NCI-H226 (cell line): ENCODE measurements at places on chromosomes 13 and 19.
A peak's percentile ranks its signal among the peaks of the same experiment; 100 is the strongest.

- DNase-seq, result no peak
Measured at GRCh38 chr19:41295499-41295898, 14.5 kb upstream of the CCDC97 start.

DNA sequence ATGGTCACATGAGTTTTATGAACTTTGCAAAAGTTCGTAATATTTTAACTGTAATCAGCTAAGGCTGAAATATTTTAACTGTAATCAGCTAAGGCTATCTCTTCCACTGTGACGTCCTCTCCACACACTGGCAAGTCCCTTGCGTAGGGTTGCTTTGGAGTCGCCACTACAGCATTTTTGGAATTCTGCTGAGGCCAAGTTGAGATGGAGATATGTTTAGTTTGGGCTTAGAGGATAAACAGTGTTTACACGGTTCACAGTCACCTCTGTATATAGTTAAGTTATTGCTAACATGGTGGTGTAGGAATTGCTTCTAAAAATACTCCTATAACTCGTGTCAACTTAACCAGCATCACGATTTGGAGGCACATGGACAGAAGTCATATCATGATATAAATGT lies 143.6 kb upstream of the SERP2 start:
- DNase-seq, result no peak

DNA sequence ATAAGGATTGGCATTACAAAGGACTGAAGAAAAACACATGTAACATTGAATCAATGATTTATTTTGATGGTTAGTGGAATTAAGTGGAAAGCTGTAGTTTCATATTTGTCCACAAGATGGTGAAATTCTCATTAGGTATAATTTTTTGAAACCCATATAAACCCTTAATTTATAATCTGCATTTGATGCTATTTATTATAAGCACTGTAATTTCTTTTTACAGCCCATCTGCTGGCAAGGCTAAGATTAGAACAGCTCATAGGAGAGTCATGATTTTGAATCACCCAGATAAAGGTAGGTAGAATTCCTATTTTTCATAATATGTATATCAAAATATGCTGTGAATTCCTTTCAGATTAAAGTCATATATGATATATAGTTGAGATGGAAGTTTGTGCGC lies 62.2 kb downstream of the DNAJC15 start:
- DNase-seq, result no peak

DNA sequence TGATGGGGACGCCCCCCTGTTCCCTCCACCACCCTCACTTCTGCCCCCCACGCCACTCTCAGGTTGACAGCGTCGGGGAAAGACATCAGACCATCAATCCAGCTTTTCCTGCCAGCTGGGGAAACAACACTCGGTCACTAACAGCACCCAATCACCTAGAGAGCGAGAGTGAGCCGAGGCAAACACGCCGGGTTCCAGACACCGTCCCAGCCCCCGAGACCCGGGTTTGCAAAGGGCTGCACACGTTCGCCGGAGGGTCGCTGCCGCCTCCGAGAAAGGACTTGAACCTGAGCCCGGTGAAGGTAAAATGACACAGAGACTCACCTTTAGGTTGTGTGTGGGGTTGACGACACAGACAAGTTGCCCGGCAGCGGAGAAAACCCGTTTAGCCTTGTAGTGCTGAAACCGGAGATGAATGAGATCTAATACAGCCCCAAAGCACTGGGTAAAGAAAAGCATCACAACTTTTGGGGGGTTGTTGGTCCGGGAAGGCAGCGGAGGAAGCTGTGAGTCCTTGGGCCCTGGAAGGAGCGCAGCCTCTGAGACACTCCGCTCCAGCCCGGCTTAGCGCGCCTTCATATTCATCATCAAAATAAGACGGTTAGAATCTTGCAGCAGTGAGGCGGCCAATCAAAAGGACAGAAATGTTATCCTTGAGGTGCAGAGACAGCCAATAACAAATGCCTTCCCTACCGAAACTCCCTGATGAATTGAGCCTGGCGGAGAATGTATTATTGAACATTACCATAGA lies at the start of gene SIAH3:
Gene SIAH3, minus strand, starts transcription at position 583 of the 751 bp plus-strand sequence. Its CDS starts 124 bp downstream, at position 459.
- DNase-seq, result no peak

- peak; percentile 56 for DNase-seq
Measured at GRCh38 chr13:42832341-42833096, 51.1 kb downstream of the FAM216B start.

GRCh38 chr13:41075034-41075433 lies 13.7 kb downstream of the WBP4 start:
- DNase-seq, result no peak

GRCh38 chr19:10517361-10517759 lies at the start of gene S1PR5:
TSS of gene S1PR5 (minus strand) at chr19:10517447. CDS start at chr19:10515011, 2,436 bp downstream.
- DNase-seq, result peak; percentile 47

GRCh38 chr13:93108111-93108601 lies 118.5 kb upstream of the GPC6 start:
- no peak for DNase-seq

- DNase-seq, result peak; percentile 37
Measured at GRCh38 chr19:55088543-55089341, 13.1 kb downstream of the EPS8L1 start.

DNA sequence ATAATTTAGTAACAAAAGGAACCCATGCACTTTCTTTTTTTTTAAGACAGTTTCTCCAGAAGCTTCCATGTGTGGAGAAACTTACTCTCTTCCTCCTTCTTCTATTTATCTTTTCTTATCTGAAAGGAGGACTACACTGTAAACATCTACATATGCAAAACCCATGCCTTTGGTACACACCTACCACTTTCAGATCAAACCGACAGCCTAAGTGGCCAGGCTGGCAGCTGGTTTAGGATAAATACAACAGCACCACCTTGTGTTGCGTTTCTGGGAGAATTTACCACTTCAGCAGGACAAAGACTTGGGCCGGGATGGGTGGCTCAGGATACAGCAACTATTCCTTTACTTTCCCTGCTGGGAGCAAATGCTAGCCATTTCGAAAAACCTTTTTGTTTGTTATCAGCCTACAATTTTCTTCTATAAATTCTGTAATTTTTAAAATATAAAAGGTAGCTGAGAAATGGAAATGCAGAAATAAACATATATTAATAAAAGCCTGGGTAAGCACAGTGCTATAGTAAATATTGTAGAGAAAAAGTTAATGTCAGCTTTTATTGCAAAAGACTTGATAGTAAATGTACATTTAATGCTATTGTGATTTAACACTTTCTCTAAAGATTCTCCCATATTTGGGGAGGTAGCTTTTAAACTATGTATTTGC lies 94.0 kb upstream of the RFC3 start:
- DNase-seq, result peak; percentile 23

DNA sequence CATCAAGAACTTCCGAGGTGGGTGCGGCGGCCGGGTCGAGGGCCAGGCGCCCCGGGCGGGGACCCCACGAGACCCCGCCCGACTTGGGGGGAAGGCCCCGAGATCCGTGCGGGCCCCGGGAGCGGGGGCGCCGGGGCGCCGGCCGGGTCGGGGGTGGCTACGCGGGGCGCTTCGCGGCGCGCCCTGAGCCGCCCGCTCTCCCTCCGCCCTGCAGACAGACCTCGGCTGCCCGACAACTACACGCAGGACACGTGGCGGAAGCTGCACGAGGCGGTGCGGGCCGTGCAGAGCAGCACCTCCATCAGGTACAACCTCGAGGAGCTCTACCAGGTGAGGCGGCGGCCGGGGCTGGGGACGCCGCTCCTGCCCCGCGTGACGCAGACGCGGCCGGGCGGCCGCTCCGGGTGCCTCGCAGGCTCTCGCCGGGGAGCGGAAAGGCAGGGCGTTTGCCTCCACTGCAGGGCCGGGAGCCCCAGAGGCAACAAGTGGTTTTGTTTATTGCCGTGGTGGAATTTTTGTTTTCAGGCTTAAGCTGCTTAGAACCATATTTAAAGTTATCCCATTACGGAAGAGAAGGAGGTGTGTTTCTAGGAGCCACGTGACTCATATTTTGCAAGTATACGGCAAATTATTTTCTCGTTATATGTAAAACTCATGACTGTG lies 477 bp downstream of the CUL4A start:
- peak; percentile 54 for DNase-seq

DNA sequence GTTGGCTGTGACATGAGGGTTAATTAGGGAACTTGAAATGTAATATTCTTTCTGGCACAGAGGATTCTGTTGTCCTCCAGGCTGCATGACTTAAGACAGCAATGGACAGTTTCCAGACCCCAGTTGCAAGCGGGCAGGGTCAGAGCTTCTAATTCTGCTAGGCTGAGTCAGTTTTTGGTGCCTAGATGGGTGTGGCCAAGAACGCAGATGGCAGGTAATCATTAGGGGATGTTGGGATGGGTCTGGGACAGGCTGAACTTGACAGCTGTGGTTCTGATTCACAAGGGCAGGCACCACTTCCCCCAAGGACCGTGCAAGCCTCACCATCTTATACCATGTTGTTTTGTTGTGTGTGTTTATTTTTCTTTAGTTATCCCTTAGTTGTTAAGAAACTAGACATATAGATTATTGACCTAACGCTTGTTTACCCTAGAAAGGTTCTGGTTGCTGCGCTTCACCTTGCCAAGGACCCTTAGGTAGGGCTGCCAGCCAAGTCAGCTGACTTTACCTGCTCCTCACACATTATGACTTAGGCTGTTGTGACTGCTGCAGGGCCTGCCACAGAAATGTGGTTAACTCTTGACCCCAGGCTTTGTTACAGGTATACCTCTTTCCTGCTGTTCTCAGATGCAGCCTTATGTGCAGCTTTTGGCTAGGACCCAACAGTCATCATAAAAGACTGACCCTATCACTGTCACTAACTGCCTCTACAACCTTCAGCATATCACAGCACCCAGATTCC lies 117.7 kb upstream of the KLF12 start:
- no peak for DNase-seq
